ENCODE measurements at places on chromosomes 16 and 17.

DNA sequence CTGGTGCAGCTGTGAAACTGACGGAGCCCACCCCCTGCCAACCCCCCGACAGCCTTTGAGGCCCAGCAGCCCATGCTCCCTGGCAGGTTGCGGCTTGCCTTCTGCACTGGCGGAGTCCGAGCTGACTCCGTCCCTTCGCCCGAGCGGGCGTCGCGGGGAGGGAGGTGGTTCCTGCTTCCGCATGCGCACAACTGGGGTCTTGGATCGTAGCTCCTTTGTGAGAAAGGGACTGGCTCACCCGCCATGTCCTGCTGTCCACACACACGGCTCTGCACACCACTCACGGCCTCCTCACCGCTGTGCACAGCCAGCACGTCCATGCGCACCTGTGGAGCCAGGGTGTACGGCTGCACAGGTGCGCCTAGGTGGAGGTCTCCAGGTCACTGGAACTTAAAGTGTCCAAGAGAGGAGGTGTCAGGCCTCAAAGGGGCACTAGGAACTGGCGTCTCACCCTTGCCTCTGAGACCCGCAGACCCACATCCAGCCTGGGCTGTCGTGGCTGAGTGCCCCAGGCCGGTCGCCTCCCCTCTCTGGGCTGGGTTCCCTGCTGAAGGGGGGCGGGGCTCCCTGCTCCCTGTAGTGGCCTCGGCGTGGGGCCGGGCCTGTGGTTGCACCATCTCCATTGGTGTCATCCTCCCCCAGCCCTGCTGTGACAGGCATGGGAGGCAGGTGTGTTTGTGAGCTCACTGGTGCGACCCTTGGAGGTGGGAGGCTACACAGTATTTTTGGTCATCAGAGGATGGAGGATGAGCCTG is 45.3 kb downstream of the JPH3 start:
- DNase-seq: no peak

DNA sequence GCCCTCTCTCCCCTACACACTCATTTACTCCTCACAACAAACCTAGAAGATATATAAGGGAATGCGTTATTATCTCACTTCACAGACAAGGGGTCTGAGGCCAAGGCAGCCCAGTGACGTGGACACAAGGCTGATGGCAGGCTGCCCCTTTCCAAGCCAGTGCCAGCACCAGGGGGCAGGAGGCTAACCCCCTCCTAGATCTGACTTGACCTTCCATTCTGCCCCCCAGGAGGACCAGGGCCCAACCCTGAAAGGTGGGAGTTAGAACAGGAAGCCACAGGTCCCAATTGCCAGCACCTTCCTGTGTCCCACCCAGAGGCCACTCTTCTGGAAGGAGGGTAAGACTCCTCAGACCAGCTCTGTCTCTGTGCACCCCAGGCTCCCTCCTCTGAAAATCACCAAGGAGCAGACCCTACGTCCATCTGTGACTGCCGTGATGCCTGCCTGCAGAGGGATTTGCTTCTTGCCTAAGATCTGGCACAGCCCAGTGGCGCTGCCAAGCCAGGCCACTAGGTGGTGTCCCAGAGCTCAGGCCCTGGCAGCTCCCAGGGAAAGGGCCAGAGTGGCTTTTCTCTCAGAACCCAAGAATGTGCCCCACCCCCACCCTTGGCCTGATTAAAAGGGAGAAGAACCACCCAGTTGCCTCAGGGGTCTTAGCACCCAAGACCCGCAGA is 42.4 kb upstream of the MRPS23 start:
- peak; percentile 85 for DNase-seq

GRCh38 chr16:5756969-5757368 is 659.4 kb upstream of the EEF2KMT start:
- no peak for DNase-seq

GRCh38 chr17:39867084-39867879 is 720 bp upstream of the ZPBP2 start:
- DNase-seq: no peak

GRCh38 chr17:74671031-74671771 is 41.5 kb downstream of the CD300LF start:
- no peak for DNase-seq

DNA sequence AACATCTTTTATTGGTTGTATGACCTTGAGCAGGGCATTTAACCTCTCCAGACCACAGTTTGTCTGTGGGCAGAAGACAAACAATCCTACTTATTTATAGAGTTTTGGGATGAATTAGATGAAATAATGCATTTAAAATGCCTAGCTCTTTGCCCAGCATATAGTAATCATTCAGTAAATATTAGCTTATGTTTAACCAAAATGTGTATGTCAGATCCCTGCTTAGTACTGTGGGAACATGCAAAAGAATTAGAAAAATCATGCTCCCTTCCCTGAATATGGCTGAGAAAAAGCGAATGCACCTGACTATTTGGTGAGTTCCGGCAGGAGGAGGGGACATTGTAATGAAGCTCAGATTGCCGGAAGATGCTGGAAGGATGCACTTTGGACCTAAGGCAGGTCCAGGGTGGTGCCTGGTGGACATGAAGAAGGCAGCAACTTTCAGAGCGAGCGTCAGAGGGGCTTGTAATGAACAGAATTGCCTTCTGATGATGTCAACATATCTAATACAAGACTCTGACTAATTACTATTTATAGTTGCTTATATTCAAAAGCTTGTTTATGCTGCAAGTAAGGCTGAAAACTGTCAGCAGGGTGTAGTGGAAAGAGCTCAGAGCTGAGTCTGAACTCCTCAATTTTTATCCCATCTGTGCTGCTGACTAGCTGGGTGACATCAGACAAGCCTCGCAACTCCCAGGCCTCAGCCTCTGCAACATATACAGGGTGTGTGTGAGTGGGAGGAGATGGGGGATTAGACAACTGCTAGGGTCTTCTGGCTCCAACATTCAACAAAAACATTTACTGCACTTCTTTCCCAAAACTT is 221.2 kb downstream of the PRKCA start:
- DNase-seq: no peak

DNA sequence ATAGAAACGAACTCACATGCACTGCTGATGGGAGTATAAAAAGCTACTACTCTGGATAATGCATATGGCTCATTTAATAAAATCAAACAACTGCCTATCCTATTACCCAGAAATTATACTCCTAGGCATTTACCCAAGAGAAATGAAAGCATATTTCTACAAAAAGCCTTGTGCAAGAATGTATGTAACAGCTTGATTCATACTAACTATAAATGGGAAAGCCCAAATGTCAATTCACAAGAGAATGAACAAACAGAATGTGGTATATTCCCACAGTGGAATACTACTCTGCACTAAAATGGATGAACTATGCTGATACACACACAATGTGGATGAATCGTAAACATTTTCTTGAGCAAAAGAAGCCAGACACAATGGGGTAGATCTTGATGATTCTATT is 38.4 kb downstream of the KIAA0753 start:
- DNase-seq: no peak

- no peak for DNase-seq
Measured at GRCh38 chr17:60354223-60354622, 37.7 kb downstream of the USP32 start.

DNA sequence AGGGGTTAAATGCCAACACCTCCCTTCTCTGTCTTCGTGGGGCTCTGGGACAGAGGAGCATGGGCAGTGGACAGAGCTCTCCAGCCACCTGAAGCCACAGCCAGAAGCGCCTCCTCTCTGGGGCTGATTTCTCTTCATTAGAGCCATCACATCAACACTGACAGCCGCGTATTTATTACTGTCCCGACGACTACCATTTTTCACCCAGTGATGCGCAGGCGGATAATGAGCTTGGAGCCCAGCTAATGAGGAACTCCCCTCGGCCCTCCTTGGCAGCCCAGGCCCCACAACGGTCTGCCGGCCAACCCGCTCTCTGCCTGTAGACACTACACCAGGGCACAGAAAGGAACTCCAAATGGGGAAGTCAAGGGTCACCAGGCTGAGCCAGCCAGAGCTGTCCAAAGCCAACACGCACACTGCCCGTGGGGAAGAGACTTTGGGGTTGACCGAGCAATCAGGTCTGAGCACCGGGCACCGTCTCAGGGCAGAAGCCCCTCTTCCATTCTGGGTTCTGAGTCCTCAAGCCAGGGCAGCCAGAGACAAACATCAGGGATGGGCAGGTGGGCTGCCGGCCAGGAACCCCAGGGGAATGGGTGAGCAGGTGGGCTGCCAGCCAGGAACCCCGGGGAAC is 13.2 kb downstream of the SDK2 start:
- no peak for DNase-seq

GRCh38 chr17:45956090-45956489 is 43.0 kb upstream of the STH start:
- no peak for DNase-seq

GRCh38 chr16:24826817-24827566 is 18.8 kb upstream of the SLC5A11 start:
- no peak for DNase-seq

DNA sequence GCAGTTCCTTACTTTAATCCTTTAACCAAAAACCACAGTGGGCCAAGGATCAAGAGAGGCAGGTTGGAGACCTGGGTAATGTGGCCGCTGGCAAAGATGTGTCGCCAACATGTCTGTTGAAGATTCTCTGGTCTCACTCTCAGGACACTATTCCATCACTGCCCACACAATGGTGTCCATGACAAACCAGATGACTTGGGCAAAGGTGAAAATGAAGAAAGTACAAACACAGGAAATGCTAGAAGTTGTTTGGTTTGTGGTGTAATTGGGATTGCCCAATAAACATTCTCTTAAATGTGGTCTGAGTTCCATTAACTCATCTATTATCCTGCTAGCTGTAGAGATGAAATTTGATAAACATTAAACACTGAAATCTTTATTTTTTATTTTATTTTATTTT is 43.3 kb downstream of the SALL1 start:
- no peak for DNase-seq

- DNase-seq: no peak
Measured at GRCh38 chr17:28319598-28319935, 567 bp downstream of the TMEM97 start.

DNA sequence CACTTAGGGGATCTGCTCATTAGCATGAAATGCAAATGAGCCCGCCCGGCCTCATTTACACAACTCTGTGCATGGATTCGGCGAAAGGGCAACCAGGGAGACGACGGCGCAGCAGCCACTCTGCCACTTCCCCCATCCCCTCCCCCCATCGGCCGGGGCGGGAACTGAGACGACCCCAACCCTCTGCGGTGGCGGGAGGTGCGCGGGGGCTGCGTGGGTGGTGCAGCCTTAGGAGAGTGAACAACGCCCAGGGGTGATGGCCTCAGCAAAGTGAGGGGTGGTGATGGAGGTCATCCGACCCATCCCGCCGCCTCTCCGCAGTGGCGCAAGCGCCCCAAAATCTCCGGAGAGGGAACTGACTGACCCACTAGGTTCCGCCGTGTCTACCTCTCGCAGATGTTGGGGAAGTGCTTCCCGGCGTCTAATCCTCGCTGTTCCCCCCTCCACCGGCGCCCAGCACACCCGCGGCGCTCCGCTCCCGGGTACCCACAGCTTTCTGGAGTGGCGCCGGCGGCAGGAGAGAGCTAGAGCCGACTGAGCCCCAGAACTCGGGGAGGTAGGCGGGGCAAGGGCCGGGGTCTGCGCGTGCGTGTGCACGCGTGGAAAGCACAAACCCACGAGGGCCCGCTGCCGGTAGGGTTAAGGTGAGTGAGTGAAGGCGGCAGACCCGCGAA is 1.4 kb upstream of the CACNA1G start:
- DNase-seq: no peak

- DNase-seq: no peak
Measured at GRCh38 chr16:28298511-28298878, 6.2 kb downstream of the SBK1 start.

GRCh38 chr17:13462146-13462545 is 139.6 kb downstream of the HS3ST3A1 start:
- DNase-seq: no peak

DNA sequence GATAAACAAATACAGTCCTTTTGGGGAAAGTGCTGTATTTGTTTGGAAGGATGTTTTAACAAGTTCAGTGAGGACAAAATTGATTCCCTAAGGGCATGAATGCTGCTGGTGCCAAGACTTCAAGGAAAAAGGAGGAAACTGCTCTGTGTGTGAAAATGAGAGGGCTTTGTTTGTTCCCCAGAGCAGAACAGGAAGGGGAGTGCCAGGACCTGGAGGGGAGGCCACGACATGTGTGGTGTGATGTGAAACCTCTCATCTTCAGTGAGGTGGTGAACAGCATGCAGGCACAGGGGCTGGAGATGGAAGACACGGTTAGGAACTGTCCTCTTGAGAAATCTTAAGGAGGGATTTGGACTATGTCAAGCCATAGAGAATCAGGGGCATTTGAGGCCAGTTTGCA is 46.6 kb upstream of the GRIN2A start:
- no peak for DNase-seq

- no peak for DNase-seq
Measured at GRCh38 chr17:16923904-16924695, 47.8 kb downstream of the TNFRSF13B start.

GRCh38 chr16:500709-501108 is 26.8 kb upstream of the CAPN15 start:
- no peak for DNase-seq

DNA sequence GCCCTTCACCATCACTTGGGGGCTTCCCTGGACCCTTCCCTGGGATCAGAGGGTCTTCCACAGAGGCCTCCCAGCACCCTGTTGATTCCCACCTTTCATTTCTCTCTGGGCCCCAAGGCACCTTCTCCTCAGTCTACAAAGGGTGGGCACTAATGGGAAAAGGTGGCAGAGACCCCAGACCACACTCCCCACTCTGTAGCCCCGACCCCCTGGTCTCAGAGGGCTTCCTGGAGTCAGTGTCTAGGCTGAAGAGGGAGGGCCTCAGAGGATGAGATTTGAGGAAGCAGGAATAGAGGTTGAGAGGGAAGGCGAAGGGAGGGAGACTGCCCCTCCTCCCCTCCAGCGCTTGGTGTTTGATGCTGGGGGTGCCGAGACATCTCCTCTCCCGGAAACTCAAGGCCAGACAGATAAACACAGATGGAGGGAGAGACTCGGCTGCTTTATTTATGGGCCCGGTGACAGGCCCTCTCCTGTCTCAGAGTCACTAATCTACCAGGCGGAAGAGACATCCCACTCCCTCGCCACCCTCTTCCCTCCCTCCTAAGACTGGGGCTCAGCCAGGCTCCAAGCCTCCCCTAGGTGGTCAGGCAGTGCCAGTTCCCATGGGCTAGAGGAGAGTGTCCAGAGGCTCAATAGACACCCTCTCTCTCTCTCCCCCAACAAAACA is 18.5 kb upstream of the SP2 start:
- DNase-seq: no peak

DNA sequence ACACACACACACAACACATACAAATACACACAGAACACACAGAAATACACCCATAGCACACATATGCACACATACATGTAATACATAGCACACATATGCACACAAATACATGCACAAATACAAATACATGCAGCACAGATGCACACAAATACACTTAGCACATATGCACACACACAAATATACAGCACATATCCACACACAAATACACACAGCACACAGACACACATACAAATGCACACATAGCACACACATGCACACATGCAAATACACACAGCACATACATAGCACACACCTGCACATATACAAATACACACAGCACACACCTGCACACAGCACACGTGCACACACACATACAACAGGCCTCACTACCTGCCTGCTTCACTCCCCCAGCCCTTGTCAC is 49.6 kb downstream of the SDK2 start:
- DNase-seq: no peak

GRCh38 chr16:77790009-77790372 is 1.6 kb downstream of the VAT1L start:
- no peak for DNase-seq

- no peak for DNase-seq
Measured at GRCh38 chr17:48483471-48484131, 47.2 kb downstream of the HOXB1 start.

All from D721Med (cell line).